AG09309 (cell line): ENCODE measurements at places on chromosomes 1 and 21.

DNA sequence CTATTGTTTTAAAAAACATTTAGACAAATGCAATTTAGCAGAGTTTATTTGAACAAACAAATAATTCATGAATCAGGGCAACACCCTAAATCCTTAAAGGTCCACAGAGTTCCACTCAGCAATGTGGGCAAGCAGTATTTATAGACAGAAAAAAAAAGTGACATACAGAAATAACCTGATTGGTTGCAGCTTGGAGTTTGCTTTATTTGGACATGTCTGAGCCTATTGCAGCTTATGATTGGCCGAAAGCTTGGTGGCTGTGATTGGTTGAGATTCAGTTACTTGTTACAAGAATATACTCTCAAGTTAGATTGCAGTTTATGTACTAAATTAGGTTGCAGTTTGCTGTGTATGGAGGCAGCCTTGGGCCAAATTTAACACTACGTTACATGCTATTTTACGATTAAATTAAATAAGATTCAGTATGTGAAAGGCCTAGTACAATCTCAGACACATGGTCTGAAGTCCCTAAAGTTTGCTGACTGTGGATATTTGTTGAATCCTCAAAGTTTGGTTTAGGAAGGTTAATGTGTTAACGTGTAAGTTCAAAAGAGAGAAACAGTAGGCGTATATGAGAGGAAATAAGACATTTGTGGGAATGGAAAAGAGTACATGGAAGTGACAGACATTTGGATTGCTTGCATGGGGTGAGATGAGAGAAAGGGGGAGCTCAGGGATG lies 6.9 kb upstream of the CAMSAP2 start:
- no peak for DNase-seq

- DNase-seq = no peak
Observed at GRCh38 chr1:218985424-218985984, 188.2 kb upstream of the LYPLAL1 start.

GRCh38 chr1:33366762-33367484 lies 46.0 kb upstream of the A3GALT2 start:
- DNase-seq = no peak

DNA sequence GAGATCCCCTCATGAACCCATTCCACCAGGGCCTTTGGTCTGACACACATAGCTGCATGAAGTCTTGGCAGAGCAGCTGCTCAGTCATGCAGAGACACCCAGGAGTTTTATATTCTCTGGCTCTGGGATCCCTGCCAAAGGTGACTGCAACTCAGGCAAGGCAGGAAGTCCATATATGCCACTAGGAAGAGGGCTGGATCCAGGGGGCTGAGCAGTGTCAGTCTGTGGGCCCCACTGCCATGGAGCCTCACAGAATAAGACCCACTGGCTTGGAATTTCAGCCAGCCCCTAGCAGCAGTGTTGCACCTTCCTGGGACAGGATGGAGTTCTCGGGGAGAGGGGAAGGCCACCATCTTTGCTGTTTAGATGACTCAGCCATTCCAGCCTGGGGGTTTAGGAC lies 199.7 kb downstream of the TBX15 start:
- peak; percentile 4 for DNase-seq

- DNase-seq = no peak
Observed at GRCh38 chr1:212955098-212955497, 4.8 kb downstream of the VASH2 start.

- DNase-seq = no peak
Observed at GRCh38 chr1:32372149-32372756, 9.9 kb downstream of the TSSK3 start.

DNA sequence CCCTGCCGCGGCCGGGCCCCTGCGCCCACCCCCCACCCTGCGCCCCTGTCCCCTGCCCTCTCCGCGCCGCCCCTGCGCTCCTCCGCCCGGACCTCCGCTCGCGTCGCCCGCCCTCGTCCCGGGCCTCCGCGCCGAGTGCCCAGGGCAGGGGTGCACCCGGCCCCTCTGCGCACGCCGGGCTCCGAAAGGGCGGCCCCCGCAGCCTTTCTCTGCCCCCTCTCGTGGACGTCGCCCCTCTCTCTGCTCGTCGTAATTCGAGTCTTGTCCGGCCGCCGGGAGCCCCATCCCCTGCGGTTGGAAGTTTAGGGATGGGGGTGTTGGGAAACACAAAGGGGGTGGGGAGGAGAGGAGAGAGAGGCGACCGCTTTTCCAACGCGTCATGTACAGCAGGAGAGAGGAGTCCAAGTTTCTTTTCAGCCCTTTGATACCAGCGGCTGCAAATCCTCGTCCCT lies 407 bp downstream of the GALNT2 start:
- DNase-seq = no peak

- no peak for DNase-seq
Observed at GRCh38 chr1:63641615-63642014, 48.4 kb downstream of the PGM1 start.

DNA sequence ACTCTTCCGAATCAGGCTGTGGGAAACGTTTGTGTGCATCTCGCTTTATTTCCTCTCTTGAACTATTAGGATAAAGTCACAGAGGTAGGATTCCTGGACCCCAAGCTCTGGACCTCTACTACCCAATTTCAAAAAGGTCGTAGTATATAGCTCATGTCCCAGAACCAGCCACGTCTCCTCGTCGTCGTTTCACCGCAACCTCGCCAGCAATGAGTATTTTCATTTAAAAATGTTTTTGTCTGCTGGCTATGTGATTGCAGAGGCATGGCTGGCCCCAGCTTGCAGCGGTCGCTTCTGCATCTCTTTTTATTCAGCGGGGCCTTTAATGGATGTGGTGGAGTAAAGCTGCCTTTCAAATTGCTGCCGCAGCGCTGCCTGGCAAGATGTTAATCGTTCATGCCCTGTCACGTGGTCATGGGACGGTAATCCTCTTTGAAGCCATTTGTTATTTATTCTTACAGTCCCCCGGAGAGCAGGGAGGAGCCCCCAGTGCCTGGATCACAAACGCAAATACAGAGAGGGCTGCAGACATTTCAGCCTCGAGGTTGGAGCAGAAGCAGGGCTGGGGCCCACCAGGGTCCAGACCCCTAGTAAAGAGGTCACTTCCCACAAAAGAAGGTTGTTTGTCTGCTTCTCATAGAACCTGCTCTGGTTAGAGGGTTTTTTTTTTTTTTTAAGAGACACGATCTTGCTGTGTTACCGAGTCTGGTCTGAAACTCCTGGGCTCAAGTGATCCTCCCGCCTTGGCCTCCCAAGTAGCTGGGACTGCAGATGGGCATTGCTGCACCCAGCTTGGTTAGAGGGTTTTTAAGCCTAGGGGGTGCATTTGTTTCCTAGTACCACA lies 11.6 kb upstream of the NPHP4 start:
- DNase-seq = no peak

- DNase-seq = no peak
Observed at GRCh38 chr1:6271554-6271953, 10.7 kb upstream of the GPR153 start.
